ENCODE measurements at places on chromosomes 13 and 19.

DNA sequence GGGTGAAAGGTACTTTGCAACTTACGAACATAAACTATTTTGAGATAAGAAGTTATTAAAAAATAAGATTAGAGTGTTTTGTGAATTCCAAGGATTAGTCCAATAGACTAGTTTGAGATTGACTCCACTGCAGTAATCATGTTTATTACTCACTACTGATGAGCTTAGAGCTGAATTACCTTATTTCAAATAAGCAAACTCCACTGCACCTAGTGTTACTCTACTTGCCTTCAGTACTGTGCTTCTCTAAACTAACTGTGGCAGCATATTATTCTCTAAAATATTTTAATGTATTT lies 111.7 kb downstream of the MIPEP start:
- no peak for DNase-seq

DNA sequence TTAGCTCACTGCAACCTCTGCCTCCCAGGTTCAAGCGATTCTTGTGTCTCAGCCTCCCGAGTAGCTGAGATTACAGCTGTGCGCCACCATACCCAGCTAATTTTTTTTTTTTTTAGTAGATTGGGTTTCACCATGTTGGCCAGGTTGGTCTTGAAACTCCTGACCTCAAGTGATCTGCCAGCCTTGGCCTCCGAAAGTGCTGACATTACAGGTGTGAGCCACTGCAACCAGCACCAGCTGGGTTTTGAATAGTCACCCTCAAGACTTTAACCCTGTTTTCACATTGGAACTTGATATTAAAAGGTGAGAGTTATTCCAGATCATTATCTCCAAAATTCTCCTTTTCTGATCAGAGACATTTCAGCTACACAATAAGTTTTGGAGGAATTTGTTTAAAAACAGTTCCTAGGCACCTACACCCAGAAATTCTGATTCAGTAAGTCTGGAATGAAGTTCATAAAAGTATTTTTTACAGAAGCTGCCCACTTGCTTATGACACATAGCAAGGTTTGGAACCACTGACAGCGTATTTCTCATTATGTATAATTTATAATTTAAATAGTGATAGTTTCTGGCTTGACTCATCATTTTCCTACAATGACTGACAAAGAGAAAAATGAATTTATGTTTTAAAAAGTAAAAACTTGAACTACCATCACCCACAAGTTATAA lies 417.3 kb downstream of the DIAPH3 start:
- DNase-seq: no peak

GRCh38 chr13:30156270-30156669 lies 151.1 kb downstream of the KATNAL1 start:
- no peak for DNase-seq

- DNase-seq: peak; percentile 14
Observed at GRCh38 chr13:42728507-42729180, 52.7 kb upstream of the FAM216B start.

- DNase-seq: no peak
Observed at GRCh38 chr13:79548902-79549301, 67.9 kb downstream of the NDFIP2 start.

Measured in epithelial cell of prostate (primary cell).